ENCODE measurements at places on chromosomes 16 and 17.

DNA sequence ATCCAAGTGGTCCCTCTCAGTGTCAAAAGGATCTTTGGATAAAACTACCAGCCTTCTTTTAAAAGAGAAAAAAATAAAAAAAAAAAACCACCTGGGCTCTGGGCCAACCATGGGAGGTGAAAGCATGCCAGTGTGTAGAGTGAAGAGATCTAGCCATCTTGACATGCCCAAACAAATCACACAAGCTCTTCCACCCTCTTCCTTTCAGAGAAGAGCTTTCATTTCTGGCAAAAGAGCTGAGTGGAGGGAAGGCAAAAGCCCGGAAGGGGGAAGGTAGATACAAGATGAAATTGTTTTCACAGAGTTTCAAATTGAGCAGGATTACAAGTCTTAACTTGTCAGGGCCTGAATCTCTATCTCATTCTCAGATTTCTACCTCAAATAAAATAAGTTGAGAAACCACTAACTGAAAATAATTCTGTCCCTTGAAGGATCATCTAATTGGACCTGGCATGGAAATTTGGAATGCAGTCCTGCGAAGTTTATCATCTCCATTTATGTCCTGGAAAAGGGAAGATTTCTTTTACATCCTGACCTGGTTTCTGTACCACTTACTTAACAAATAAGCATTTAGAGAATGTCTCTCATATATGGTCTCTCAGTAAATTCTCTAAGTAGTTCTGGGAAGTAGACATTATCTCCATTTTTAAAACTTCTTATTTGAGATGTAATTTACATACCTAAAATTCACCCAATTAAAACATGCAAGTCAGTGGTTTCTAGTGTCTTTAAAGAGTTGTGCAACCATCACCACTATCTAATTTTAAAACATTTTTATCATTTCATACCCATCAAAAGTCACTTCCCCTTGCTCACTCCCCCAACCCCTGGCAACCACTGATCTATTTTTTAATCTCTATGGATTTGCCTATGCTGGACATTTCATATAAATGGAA lies 93.7 kb downstream of the TANGO6 start:
- DNase-seq, result no peak

DNA sequence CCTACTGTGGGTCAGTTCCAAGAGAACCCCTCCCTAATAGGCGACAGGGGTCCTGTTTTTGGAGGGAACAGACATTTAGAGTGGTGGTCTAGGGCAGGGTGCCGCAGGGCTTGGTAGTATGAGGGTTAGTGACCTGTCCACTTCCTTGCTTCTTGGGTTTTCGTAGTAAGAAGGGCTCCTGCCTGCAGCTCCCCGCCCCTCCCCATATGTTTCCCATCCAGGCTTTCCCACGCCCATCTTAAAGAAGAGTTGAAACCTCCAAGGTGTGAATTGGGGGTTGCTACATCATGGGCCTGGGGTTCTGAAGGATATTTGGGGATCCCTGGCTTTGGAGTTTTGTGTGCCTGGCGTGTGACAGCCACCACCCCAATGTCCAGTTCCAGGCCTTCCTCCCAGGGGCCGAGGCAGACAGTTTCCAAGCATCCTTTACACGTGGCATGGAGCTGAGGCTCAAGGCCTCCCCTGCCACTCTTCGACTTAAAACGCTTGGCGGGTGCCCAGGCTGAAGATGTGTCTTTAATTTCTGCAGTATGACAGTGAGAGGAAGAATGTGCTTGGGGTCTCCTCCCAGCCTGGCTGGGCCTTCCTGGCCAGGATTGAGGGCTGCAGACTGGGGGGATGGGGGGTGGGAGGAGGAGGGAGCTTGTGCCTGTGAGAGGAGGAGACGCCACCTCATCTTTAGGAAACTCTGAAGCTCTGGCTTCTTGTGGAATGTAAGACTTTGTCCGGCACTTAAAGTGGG lies 2.3 kb upstream of the COL1A1 start:
- DNase-seq, result no peak

DNA sequence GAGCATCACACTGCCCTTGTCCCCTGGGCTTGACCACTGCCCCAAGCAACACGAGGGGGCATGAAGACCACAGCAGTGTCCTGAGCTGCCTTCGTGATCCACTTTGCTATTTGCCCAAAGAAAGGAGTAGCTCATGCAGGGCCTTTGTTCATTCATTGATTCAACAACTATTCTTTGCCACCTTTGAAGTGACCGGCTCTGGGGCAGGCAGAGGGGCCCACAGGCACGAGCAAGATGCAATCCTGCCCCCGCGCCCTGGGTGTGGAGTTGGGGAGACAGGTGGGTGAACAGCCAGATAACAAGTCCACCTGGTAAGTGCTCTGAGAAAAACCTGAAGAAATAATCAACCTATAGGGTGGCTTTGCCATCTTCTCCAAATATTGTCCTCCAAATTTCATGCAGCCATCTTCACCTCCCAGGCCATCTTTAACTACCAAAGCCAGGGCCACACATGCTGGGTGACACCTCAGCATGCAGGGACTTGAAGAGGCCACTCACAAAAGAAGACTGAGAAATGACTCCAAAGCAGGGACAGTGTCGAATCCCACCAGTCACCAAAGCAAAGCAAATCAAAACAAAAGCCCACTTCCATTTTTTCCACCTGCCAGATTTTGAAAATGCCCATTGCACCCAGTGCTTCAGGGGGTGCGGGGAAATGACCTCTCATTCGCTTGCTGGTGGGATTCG lies 18.2 kb upstream of the RBFOX3 start:
- no peak for DNase-seq

DNA sequence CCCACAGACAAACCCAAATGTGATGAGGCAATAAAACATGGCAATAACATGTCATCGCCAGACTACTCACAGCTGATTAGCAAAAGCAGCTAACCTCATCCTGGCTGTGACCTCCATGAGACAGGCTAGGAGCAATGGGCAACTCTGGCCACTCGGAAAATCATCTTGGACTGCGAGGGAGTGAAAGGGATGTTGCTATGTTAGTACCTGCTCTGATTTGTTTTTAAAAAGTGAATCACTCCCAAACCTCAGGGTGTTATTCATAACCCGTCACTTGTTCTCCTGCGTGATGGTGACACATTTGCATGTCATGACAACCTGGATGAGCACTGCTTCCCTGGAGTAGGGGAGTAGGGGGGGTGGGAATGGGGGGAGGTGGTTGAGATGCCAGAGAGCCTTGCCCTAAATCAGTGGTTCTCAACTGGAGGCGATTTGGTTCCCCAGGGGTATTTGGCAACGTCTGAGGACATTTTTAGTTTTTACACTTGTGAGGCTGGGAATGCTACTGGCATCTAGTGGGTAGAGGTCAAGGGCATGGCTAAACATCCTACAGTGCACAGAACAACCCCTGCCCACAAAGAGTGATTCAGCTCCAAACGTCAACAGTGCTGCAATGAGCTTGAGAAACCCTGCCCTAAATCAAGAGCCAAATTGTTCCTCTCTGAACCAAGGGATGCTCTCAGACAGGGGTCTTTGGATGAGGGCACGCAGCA lies 241.7 kb downstream of the SOX9 start:
- DNase-seq, result no peak

GRCh38 chr17:72399023-72399607 lies 278.3 kb downstream of the SOX9 start:
- DNase-seq, result no peak

GRCh38 chr17:61399131-61400065 lies at the start of gene TBX2:
TSS of gene TBX2 (plus strand) at chr17:61399843. CDS start at chr17:61400177, 334 bp downstream.
- DNase-seq, result no peak

DNA sequence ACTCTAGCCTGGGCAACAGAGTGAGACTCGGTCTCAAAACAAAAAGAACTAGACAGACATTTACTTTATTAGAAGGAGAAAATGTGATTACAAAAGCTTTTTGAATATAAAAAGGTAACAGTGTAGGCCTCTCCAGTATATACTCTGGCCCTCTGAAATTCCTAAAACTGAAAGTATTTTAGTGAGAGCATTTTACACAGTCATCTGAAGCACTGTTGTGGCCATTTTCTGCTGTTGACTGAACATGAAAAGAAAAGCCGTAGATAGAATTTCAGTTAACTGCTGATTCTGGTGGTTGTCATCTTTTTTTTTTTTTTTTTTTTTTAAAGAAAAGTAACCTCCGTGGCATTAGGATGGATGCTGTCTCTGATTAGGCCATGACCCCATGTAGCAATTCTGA lies 15.6 kb downstream of the DUSP14 start:
- no peak for DNase-seq

DNA sequence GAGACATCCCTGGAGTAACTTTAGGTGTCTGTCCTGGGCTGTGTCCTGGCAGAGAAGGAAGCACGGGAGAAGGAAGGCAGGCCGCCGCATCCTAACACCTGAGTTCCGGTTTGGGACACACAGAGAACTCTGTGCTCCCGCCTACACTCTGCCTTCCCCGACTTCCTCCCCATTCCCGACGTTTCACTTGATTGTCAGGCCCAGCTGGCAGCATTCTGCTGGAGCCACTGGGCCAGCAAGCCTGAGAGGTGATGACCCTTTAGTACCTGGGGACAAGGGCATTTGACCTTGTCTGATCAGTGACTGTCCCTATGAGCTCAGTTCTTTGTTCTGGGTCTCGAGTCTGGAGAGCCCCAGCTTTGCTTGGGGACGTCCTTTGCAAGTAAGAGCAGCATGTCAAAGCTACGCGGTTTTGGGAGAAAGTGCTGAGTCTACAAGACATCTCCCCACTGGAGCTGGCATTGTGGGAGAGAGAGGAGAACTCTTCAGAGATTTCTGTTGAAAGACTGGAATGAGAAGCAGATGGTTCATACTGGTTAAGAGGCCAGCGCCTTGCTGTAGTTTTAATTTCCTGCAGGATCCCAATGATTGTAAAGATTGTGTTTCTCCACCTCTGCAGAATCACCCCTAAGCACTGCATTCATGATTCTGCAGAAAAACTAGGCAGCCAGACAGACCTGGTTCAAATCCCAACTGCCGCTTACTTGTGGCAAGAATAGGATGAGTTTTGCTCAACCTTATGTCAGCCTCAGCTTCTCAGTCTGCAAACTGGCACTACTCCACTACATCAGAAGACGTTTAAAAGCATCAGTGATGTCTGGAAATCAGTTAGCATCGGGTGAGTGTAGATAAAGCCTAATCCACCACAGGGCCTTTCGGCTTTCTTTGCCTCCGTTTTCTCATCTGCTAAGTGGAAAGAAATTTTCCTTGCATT lies 20.6 kb downstream of the ABAT start:
- DNase-seq, result no peak

GRCh38 chr16:3149630-3150345 lies 15.0 kb downstream of the ZNF213 start:
- no peak for DNase-seq

- no peak for DNase-seq
These were observed 36.8 kb upstream of the LYRM9 start for GRCh38 chr17:27930000-27930399.

GRCh38 chr16:966035-966434 lies 4.7 kb downstream of the LMF1 start:
- no peak for DNase-seq

GRCh38 chr17:72422204-72422504 lies 301.3 kb downstream of the SOX9 start:
- no peak for DNase-seq

- DNase-seq, result no peak
These were observed 140.9 kb upstream of the WSB1 start for GRCh38 chr17:27153005-27153404.

- DNase-seq, result peak; percentile 31
These were observed 12.8 kb downstream of the CDH16 start for GRCh38 chr16:66905633-66906539.

DNA sequence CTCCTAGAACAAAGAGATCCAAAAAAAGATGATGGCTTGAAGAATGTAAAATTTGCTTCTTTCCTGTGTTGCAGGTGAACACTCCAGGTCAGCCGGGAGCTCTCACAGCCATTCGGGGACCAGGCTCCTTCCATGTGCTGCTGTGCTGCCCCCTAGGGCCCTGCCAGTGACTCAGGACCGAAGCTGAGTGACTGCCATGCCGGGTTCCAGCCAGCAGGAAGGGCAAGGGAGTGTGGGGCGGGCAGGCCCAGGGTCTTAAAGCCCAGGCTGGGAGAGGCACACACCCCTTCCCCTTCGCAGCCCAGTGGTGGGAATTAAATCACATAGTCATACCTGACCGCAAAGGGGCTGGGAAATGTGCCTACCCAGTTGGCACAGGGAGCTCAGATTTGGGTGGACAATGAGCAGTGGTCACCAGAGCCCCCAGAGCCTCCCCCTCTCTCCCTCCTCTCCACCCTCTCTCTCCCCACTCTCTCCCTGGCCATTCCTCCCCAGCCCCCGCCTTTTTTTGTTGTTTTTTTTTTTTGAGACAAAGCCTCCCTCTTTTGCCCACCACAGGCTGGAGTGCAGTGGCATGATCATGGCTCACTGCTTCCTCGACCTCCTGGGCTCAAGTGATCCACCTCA lies 11.5 kb downstream of the EPOP start:
- peak; percentile 59 for DNase-seq
